Caco-2 (cell line): ENCODE measurements at places on chromosomes 16 and 17. TPM values are rescaled to one million over a fixed set of nuclear protein-coding genes. Genes with fewer than 3 reads are reported as not detected.

The SPNS2 gene
- 1.00 TPM in 2 replicates for total RNA-seq

The NEUROD2 gene
- not detected in 2 replicates for total RNA-seq

The TBC1D28 gene
- total RNA-seq, result not detected in 2 replicates

The C16orf54 gene
- not detected in 2 replicates for total RNA-seq

The MT1M gene
- total RNA-seq, result not detected in 2 replicates

The FBXW10B gene
- not detected in 2 replicates for total RNA-seq

The CTRB1 gene
- not detected in 2 replicates for total RNA-seq

The MEOX1 gene
- total RNA-seq, result 0.72 and 1.7 TPM in 2 replicates

The FAHD1 gene
- 16.5 and 21.1 TPM in 2 replicates for total RNA-seq

The KRT27 gene
- not detected in 2 replicates for total RNA-seq

The TPSB2 gene
- total RNA-seq, result not detected in 2 replicates

The EME1 gene
- total RNA-seq, result 43.5 and 48.5 TPM in 2 replicates

The ABCA3 gene
- 14.6 and 16.1 TPM in 2 replicates for total RNA-seq

The PGS1 gene
- total RNA-seq, result 54.1 and 55.2 TPM in 2 replicates

The KRTAP3-1 gene
- 7.4 and 7.9 TPM in 2 replicates for total RNA-seq

The SCGB1C2 gene
- not detected in 2 replicates for total RNA-seq

The PERCC1 gene
- total RNA-seq, result 2.0 and 2.1 TPM in 2 replicates

The KRT33A gene
- not detected in 2 replicates for total RNA-seq

The CX3CL1 gene
- total RNA-seq, result 0.16 TPM in 1 of 2 replicates, not detected in the other

The GPR142 gene
- not detected in 2 replicates for total RNA-seq

The JPH3 gene
- total RNA-seq, result 3.5 and 4.8 TPM in 2 replicates

The PROCA1 gene
- 4.1 and 4.4 TPM in 2 replicates for total RNA-seq

The WNK4 gene
- 3.3 and 4.1 TPM in 2 replicates for total RNA-seq

The CA7 gene
- 0.35 and 0.68 TPM in 2 replicates for total RNA-seq

The EVI2A gene
- total RNA-seq, result not detected in 2 replicates

The ZG16 gene
- 1.4 and 1.9 TPM in 2 replicates for total RNA-seq

The AOC2 gene
- total RNA-seq, result 3.7 and 4.2 TPM in 2 replicates

The MMP28 gene
- not detected in 2 replicates for total RNA-seq

The SRSF2 gene
- 349 and 356 TPM in 2 replicates for total RNA-seq

The PRSS36 gene
- 1.4 and 1.6 TPM in 2 replicates for total RNA-seq

The HOXB2 gene
- 0.65 and 1.1 TPM in 2 replicates for total RNA-seq

The MYH2 gene
- total RNA-seq, result not detected in 2 replicates

The IL17C gene
- not detected in 2 replicates for total RNA-seq

The KRTAP4-4 gene
- not detected in 2 replicates for total RNA-seq

The BAHCC1 gene
- 10.2 and 15.5 TPM in 2 replicates for total RNA-seq
